ENCODE measurements at places on chromosomes 7 and 10. TPM values are rescaled to one million over a fixed set of nuclear protein-coding genes. Genes with fewer than 3 reads are reported as not detected.

- H3K27ac ChIP-seq: no peak overlapping the region
- DNase-seq: no peak
- H3K27me3 ChIP-seq: peaks cover 4% of the 10 kb centered on the region
- H3K36me3 ChIP-seq: no peaks in the 10 kb centered on the region
These were observed 11.2 kb upstream of the GRID1 start for GRCh38 chr10:86377797-86378146.

DNA sequence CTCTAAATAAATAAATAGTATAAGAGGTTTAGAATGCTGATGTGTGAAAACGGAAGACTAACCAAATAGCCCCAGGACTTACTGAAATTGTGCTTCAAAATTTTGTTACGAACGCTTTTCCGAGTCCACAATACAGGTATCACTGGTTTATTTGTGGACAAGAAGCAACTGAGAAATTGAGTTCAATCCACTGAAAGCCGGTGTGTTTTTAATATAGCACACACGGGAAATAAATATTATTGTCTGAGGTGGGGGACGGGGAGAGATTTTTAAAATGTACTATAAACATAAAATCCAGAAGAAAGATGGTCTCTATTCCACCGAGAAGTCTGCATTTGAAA lies 598 bp downstream of the SLC16A12 start:
- DNase-seq: no peak
- H3K36me3 ChIP-seq: no peaks in the 10 kb centered on the region
- H3K4me1 ChIP-seq: peaks cover 4% of the 10 kb centered on the region
- H3K4me3 ChIP-seq: no peak overlapping the region

GRCh38 chr10:132564690-132565089 lies 27.1 kb downstream of the INPP5A start:
- no peak overlapping the region for H3K27ac ChIP-seq
- H3K4me1 ChIP-seq: peaks cover 20% of the 10 kb centered on the region
- no peak for DNase-seq
- no peak overlapping the region for H3K4me3 ChIP-seq
- no peaks in the 10 kb centered on the region for H3K27me3 ChIP-seq

GRCh38 chr7:138029941-138030340 lies 28.1 kb upstream of the CREB3L2 start:
- no peak overlapping the region for H3K27ac ChIP-seq
- no peaks in the 10 kb centered on the region for H3K36me3 ChIP-seq
- no peak for DNase-seq
- H3K4me1 ChIP-seq: no peaks in the 10 kb centered on the region
- no peak overlapping the region for H3K4me3 ChIP-seq

DNA sequence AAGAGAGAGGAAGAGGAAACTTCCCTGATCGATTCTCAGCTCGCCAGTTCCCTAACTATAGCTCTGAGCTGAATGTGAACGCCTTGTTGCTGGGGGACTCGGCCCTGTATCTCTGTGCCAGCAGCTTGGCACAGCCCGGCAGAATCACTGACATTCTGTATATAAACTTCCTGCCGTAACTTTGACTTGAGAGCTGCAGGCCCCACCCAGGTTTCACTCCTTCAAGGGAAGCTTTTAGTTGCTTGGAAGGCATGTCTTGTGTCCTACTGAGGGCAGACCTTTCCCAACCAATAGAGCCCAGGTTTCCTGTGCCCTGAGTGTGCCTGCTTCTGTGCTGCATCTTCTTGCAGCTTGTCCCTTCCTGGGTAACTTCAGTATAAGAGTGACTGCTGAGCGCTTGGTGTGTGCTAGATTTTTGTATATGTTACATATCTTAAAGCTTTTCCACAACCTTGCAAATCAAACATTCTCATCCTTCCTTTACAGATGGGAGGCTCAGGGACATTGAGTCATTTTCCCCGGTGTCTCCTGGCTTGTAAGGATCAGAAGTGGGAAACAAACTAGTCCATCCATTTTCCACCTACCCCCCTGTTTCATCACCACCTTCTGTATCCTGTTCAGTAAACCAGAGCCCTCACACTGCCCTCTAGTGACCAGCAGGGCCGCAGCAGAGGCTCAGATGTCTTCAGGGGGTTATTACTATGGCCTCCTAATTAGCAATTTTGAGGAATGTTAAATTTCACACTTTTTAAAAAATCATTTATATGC lies 225.2 kb upstream of the PRSS58 start:
- peak; percentile 62 for DNase-seq
- H3K4me3 ChIP-seq: no peak overlapping the region
- H3K36me3 ChIP-seq: no peaks in the 10 kb centered on the region
- peak overlapping the region; percentile 78 for H3K27ac ChIP-seq
- no peaks in the 10 kb centered on the region for H3K27me3 ChIP-seq

Gene LIPM
- total RNA-seq: not detected

Gene IGFBP3
- 4.9 TPM for total RNA-seq

DNA sequence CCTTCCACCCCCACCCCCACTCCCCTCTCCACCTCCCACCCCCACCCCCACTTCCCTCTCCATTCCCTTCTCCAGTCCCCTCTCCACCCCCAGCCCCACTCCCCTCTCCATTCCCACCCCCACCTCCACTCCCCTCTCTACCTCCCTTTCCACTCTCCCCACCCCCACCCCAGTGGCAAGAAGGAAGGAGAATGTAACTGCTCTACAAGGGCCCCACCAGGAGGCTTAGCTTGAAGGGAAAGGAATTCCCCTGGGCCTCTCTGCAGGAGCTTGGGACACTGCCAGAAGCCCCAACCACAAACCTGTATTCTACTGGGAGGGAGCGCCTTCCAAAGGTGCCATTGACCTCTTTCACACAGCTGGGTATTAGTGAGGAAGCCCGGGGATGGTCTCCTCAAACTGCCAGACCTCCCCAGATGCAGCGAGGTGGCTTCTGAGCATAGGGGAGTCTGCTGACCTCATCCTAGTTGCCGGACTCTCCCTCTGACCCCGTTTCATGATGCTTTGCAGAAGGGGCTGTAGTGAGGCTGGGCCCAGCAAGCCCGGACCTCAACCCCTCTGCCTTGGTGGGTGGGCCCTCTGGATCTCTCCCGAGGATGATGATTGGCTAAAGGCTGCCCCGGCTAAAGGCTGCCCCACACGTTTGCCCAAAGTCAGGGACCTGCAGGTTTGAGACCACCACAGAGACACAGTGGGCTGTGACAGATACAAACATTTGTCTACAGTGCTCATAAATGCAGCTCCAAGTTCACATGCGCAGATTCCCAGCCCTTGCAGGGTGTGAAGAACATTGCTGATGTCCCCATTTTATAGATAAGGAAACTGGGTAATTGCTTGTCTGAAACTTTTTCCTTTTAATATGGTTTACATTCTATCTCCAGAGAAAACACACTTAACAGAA lies 2.9 kb downstream of the DEPP1 start:
- no peak overlapping the region for H3K27ac ChIP-seq
- H3K27me3 ChIP-seq: no peaks in the 10 kb centered on the region
- DNase-seq: no peak
- H3K4me1 ChIP-seq: peaks cover 34% of the 10 kb centered on the region
- H3K4me3 ChIP-seq: no peak overlapping the region

- DNase-seq: no peak
- H3K4me1 ChIP-seq: no peaks in the 10 kb centered on the region
- H3K4me3 ChIP-seq: no peak overlapping the region
- H3K36me3 ChIP-seq: no peaks in the 10 kb centered on the region
- peaks cover 40% of the 10 kb centered on the region for H3K27me3 ChIP-seq
These were observed 44.8 kb upstream of the LOXL4 start for GRCh38 chr10:98312822-98313221.

DNA sequence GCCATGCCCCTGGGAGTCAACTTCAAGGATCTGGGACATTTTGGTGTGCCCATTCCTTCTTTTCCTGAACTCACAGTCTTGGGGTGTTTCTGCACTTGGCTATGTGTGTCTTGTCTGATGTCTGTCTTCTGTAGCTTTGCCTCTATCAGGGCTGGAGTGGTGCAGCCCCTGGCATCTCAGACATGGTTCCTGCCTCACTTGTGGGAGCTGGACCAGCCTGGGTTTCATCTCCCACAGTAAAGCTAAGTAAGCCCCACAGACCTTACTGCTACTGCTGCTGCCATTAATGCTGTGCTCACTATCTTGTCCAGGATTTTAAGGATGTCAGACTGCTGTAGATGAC lies 59.0 kb downstream of the ADCYAP1R1 start:
- H3K27me3 ChIP-seq: no peaks in the 10 kb centered on the region
- no peaks in the 10 kb centered on the region for H3K4me1 ChIP-seq
- no peak for DNase-seq

Gene MBLAC1
- 5.3 TPM for total RNA-seq

GRCh38 chr7:17140406-17140805 lies 158.0 kb upstream of the AHR start:
- H3K4me3 ChIP-seq: no peak overlapping the region
- H3K4me1 ChIP-seq: peaks cover 15% of the 10 kb centered on the region
- no peak for DNase-seq
- H3K36me3 ChIP-seq: no peaks in the 10 kb centered on the region
- H3K27me3 ChIP-seq: no peaks in the 10 kb centered on the region
- peak overlapping the region; percentile 84 for H3K27ac ChIP-seq

- no peaks in the 10 kb centered on the region for H3K4me1 ChIP-seq
- H3K36me3 ChIP-seq: no peaks in the 10 kb centered on the region
- no peak overlapping the region for H3K4me3 ChIP-seq
- no peaks in the 10 kb centered on the region for H3K27me3 ChIP-seq
These were observed 163.1 kb downstream of the PRKCQ start for GRCh38 chr10:6416892-6417512.

- no peak overlapping the region for H3K27ac ChIP-seq
- no peak overlapping the region for H3K4me3 ChIP-seq
- no peaks in the 10 kb centered on the region for H3K27me3 ChIP-seq
- DNase-seq: no peak
- H3K4me1 ChIP-seq: peaks cover 31% of the 10 kb centered on the region
- no peaks in the 10 kb centered on the region for H3K36me3 ChIP-seq
These were observed 85.6 kb upstream of the PDCD4 start for GRCh38 chr10:110786172-110786571.

DNA sequence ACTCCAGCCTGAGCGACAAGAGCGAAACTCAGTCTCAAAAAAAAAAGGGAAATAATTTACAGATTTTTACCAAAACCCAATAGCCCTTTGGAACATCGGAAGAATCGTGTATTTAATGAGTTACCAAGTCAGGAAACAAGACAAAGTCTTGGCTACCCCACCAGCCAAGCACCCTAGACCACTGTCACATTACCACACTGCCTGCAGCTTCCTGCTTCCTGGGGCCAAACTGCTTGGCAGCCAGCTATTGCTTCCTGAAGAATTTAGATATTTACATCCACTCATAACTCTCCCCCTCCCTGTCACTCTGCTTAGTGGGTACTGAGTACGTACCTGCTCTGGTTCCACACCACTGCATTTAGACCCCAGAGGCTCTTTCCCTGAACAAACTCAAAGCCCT lies 14.1 kb upstream of the TNPO3 start:
- DNase-seq: no peak
- no peaks in the 10 kb centered on the region for H3K36me3 ChIP-seq
- no peak overlapping the region for H3K4me3 ChIP-seq
- H3K27ac ChIP-seq: no peak overlapping the region
- peaks cover 23% of the 10 kb centered on the region for H3K27me3 ChIP-seq
- H3K4me1 ChIP-seq: no peaks in the 10 kb centered on the region

Gene NAT16
- not detected for total RNA-seq

- no peaks in the 10 kb centered on the region for H3K36me3 ChIP-seq
- H3K27ac ChIP-seq: no peak overlapping the region
- no peak overlapping the region for H3K4me3 ChIP-seq
- DNase-seq: no peak
- H3K27me3 ChIP-seq: no peaks in the 10 kb centered on the region
These were observed 13.5 kb upstream of the ENTPD1 start for GRCh38 chr10:95742485-95742884.

DNA sequence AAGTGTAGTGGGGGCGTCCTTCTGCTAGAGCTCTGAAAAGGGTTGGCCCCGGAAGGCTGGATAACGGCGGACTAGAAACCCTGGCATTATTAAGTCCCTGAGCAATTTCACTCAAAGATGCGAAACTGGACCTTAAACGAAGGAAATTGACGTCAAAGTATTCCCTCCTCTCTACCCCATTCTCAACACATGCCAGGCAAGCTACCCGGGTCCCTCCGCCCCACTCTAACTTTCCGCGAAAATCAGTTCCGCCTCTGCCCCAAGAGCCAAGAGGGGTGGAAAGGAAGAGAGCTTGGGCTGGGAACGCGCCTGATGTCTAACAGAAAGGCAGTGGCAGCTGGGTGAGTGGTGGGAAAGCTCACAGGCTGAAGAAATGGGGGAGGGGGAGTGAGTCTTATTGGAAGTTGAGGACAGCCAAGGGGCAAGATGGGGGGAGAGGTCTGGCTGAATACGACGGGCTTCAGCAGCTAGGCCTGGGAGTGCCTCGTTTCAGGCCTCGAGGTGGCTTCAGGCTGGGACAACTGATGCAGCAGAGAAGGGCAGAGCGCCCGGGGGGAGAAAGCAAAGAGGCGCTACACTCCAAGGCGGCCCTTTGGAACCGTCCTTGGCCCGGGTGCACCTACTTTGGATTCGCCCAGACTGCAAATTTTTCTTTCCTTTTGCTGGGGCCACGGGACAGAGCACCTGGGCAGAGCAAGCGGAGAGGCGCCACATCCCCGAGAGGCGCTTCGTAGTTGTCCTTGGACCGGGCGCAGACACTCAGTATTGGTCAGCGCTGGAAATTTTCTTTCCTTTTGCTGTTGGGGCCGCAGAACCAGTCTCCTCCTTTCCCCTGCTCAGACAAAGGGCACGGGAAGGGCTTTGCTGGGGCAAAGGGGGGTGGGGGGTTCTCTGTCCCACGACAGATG lies 2.0 kb upstream of the FEZF1 start:
- peaks cover 63% of the 10 kb centered on the region for H3K27me3 ChIP-seq
- H3K4me3 ChIP-seq: no peak overlapping the region
- no peak overlapping the region for H3K27ac ChIP-seq
- DNase-seq: no peak

DNA sequence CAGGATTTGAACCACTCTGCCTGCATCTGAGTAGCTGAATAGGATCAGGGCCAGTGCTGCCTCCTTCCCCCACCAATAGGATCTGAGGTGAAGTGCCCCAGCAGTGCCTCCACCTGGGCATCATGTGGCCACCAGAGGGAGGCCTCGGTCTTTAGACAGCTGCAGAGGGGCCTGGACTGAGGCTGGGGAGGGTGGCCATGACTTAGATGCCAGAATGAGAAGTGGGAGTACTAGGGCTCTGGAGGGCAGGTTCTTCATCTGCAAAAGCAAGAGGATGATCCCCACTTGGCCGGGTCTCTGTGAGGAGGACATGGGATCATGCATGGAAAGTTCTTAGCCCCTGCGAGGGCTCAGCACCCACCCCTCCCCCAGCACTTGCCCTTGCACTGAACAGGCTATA lies 56.9 kb downstream of the NEUROG3 start:
- H3K27me3 ChIP-seq: peaks cover 2% of the 10 kb centered on the region
- no peaks in the 10 kb centered on the region for H3K36me3 ChIP-seq
- H3K4me3 ChIP-seq: no peak overlapping the region
- H3K4me1 ChIP-seq: no peaks in the 10 kb centered on the region
- peak; percentile 12 for DNase-seq
- no peak overlapping the region for H3K27ac ChIP-seq
